Hematopoietic multipotent progenitor cell treated with erythropoietin and hydrocortisone succinate and interleukin-3 and kit ligand, for 4 days (in vitro differentiated cells): ENCODE measurements at places on chromosomes 7 and 10.

- DNase-seq: no peak
These were observed 53.7 kb upstream of the SHH start for GRCh38 chr7:155865830-155866525.

- DNase-seq: peak; percentile 75
These were observed 118.2 kb downstream of the CDK6 start for GRCh38 chr7:92717993-92718716.

- no peak for DNase-seq
These were observed 774.0 kb downstream of the DNAJB9 start for GRCh38 chr7:109343678-109344077.

DNA sequence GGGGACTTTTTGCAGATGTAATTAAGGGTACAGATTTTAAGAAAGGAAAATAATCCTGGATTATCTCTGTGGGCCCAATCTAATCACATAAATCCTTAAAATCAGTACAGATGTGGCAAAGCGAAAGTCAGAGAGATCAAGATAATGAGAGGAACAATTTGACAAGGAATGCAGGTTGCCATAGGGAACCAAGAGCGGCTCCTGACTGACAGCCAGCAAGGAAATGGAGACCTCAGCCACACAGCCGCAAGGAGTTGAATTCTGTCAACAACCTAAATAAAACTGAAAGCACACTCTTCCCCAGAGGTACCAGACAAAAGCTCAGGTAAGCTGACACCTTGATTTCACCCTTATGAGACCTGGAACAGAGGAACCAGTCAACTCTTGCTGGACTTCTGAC is 3.4 kb upstream of the PNPLA8 start:
- no peak for DNase-seq

DNA sequence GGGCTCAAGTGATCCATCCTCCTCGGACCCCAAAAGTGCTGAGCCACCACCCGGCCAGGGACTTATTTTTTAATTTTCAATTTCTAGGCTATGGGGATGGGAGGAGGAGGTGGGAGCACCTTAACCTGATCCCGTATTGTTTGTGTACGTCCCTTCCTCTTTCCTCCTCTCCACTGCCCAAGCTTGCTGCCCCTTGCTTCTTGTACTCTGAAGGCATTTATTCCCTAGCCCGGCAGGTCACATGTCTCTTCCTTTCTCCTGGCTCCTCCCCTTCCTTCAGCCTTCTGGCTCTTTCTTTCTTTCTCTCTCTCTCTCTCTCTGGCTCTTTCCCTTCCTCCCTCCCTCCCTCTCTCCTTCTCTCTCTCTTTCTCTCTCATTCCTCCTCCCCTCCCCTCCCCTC is 56.0 kb downstream of the COL26A1 start:
- no peak for DNase-seq

GRCh38 chr7:91496251-91496820 is 232.1 kb downstream of the FZD1 start:
- peak; percentile 72 for DNase-seq

DNA sequence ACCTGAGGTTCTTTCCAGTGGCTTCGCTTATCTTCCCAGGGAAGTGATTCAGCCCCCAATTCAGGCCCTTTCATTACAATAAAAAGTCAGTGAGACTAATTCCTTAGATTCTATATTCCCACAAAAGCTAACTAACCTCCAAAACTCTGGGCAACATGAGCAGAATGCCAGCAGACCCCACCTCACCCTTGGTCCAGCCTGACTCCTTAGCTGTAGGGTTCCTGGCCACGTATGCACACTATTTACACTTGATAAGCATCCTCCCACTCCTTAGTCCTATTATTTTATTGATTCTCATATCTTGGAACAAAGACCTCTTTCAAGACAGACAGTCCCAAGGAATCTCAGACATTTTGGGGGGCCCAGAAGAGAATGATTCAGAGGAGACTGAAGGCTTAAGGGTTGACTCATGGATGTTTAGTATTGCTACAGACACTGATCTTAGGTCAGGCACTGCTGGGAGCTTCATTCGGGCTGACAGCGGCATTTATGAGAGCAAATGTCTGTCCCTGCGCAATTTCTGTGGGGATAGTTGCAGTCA is 162.6 kb upstream of the GDF10 start:
- DNase-seq: no peak

GRCh38 chr10:132096223-132096622 is 30.5 kb downstream of the JAKMIP3 start:
- peak; percentile 37 for DNase-seq

GRCh38 chr10:132538790-132539421 is 1.3 kb downstream of the INPP5A start:
- DNase-seq: peak; percentile 42

GRCh38 chr10:98246911-98247805 is 20.8 kb downstream of the LOXL4 start:
- DNase-seq: no peak

DNA sequence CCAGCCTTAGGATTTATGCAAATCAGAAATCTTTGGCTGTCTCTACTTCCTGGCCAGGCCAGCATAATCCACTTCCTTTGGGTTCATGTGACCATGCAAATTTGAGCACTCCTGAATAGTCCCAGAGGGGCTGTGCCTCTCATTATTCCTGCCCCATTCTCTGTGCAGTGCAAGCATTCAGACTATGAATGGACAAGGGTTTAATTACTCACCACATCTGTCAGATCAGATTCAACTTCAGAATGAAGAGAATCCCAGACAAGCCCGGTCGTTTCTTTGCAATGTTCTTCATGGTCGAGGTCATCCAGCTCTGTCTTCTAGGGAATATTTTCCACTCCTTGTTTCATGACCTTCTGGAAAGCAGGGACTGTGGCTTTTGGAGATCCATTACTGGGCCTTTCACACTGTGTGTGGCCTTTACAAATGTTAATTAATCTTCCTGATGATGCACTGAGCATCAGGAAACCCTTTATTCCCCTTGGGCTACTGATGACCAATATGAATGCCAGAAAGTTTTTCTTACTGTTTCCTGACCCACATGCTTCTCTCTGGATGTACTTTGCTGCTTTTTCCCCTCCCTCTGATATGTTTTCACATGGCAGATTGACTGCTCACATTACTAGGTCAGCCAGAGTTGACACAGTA is 217.6 kb upstream of the TCF7L2 start:
- no peak for DNase-seq

- peak; percentile 87 for DNase-seq
These were observed 169.5 kb downstream of the SNX13 start for GRCh38 chr7:17770710-17771375.

DNA sequence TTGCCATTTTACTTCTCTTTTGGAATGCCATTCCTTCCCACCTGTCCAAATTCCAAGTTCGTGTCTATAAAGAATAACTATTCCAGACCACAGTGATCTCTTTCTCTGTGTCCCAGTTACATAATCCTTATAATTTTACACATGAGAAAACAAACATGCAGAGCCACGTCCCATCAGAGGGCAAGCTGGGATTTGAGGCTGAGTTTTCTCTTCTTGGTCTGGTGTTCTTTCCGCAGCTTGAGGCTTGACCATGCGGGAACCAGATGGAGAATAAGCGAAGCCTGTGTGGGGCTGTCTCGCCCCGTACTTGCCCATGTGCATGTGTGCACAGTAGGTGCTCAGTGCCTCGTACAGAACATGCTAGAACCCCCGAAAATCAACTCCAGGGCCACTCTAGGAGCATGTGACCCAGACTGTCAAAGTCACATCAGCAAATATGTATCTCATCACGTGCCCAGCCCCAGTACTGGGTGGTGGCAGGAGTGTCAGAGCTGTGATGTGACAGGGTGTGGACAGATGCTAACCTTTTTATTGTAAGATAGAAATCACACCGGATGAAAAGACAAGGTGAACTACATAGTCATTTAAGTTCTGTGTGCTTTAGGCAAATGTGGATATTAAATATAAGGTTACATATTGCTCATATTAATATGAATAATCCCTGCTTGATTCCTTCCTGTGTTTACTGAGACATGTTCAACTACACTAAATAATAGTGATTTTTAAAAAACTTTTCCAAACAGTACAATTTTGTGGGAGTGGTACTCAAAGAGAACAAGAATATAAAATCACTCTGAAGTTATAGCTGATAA is 3.2 kb downstream of the INSIG1 start:
- peak; percentile 44 for DNase-seq

DNA sequence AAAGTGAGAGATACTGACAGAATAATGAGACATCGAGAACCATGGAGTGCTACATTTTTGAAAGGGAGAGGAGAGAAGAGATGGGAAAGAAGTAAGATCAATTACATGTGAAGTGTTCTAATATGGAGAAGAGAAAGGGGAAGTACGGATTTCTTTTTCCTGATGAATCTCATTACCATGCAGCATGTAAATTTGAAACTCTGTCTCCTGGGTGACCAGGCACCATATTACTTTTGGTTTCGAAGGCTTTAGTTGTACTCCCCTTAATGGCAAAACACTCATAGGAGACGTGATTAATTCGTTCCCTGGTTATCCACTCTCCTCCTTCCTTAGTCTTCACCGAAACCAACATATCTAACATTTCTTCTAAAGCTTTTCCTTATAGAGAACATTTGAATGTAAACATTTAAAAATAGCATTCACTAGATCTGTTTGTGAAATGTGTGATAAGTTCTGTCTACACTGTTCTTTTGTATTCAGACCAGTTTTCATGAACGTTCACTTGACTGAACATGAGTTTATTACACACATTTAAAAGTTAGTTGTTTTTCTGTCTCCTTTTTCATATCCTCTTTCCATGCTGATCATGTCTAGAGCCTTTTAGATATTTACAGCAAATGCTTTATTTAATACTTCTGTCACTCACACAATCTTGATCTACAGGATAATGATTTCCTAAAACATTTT is 80.2 kb upstream of the MSRB2 start:
- DNase-seq: no peak

GRCh38 chr7:76234931-76235441 is 33.3 kb downstream of the SRRM3 start:
- peak; percentile 91 for DNase-seq

DNA sequence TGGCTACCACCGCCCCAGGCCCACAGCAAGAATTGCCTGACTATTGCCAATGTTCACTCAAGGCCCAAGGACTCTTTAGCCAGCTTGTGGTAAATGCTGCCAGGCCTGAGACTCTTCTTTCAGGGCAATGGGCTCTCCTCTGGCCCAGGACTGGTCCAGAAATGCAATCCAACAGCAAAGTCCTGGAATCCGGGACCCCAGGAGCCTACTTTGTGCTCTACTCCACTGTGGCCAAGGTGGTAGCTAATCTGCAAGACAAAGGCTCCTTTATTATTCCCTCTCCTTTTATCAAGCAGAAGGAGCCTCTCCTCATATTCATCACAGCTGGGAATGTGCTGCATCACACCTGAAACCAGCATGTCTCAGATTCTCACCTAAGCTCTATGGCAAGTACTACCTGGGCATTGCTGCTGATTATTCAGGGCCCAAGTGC is 107.6 kb upstream of the PRSS58 start:
- no peak for DNase-seq

- DNase-seq: peak; percentile 8
These were observed 13.3 kb downstream of the SLC26A5 start for GRCh38 chr7:103432712-103433111.

GRCh38 chr10:17965649-17966235 is 14.0 kb downstream of the SLC39A12 start:
- DNase-seq: no peak

GRCh38 chr7:130299866-130300265 is 6.9 kb downstream of the CPA4 start:
- DNase-seq: no peak

DNA sequence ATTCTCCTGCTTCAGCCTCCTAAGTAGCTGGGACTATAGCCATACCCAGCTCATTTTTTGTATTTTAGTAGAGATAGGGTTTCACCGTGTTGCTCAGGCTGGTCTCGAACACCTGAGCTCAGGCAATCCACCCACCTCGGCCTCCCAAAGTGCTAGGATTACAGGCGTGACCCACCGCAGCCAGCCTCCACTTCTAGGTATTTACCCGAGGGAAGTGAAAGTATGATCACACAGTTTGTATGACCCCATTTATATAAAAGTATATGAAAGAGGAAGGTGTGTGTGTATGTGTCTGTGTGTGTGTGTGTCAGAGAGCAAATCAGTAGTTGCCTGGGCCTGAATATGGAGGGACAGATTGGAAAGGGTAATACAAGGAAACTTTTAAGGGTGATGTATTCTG is 2.0 kb upstream of the PURB start:
- DNase-seq: no peak

GRCh38 chr7:80136261-80137055 is 1.8 kb downstream of the GNAI1 start:
- peak; percentile 43 for DNase-seq

DNA sequence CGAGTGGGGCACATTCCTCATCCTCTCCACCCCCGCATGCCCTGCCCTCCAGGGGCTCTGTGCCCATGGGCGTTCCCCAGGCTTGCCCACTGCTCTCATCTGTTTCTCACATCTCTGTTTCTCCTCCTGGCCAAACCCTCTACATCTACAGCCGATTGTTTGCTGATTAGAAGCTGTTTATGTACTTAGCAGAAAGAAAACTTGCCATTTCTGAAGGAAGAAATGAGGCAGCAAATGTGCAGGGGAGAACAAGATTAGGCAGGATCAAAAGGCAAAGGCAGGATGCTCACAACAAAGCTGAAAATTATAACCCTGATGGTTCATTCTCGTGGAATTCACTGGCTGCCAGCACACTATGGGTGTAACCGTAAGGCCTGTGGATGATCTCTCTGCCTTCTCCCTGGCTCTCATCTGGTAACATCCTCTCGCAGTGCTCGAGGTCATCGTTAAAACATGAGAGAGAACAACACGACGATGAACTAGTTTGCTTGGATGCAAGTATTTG is 111.6 kb upstream of the KLF14 start:
- DNase-seq: no peak

DNA sequence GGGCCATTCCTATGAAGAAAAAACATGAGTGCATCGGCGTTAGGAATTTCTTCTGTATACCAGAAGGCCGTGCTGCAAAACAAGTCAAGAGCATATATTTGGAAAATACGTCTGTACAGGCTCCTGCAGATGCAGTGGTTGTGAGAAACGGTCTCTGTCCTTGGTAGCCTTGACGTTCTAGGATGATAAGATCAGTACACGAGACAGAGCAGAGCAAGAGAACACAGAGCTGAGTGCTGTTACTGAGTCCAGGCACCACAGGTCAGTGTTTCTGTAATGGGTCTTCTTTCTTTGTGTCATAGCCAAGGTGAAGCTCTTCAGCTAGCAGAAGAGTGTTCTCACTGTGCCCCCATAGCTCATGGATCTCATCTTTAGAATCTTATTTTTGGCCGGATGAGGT is 62.8 kb downstream of the WDR37 start:
- no peak for DNase-seq

- DNase-seq: no peak
These were observed 594.2 kb downstream of the KCNMA1 start for GRCh38 chr10:77043420-77043763.
